ENCODE measurements at places on chromosomes 4 and X. TPM values are rescaled to one million over a fixed set of nuclear protein-coding genes. Genes with fewer than 3 reads are reported as not detected.

AKAP4 gene
- not detected for total RNA-seq

MMRN1 gene
- under 0.01 TPM for total RNA-seq

FLNA gene
- 2,298 TPM for total RNA-seq

TMEM129 gene
- 39.6 TPM for total RNA-seq

SPATA18 gene
- 17.7 TPM for total RNA-seq

DOCK11 gene
- 30.8 TPM for total RNA-seq

PTTG2 gene
- not detected for total RNA-seq

MTMR8 gene
- total RNA-seq, result 1.0 TPM

DNA sequence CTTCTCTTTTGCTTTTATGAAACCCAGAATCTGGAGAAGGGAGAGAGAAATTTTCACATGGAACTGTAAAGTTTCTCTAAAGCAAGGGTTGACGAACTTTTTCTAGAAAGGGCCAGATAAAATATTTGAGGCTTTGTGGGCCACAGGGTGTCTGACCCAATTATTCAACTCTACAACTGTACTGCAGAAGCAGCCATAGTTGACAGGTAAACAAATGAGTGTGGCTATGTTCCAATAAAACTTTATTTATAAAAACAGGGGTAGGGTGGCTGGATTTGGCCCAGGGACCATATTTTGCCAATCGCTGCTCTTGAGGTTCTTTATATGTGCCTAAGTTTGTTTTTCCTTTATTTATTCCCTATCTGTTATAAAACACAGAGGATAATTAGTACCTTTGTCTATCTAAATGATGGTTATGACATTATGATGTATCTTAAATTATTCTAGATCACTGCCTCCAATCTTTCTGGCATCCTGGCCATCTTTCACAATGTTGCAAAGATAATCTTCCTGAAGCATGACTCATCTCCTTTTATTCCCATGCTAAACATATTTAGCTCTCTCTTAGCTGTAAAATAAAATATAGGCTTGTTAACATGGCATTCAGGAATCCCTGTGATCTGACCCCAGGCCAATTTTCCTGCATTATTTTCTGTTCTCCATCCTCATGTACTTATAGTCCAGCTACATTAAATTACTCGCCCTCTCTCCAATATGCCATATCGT, 106.8 kb upstream of the CBLL2 start:
- peak; percentile 43 for DNase-seq
- H3K4me1 ChIP-seq, result peaks cover 4% of the 10 kb centered on the region
- H3K4me3 ChIP-seq, result no peak overlapping the region
- no peak overlapping the region for H3K27ac ChIP-seq
- no peaks in the 10 kb centered on the region for H3K27me3 ChIP-seq
- H3K36me3 ChIP-seq, result no peaks in the 10 kb centered on the region

GRCh38 chrX:145405012-145405411, 157.7 kb downstream of the SPANXN1 start:
- DNase-seq, result peak; percentile 3
- H3K4me1 ChIP-seq, result no peaks in the 10 kb centered on the region
- no peaks in the 10 kb centered on the region for H3K36me3 ChIP-seq
- no peaks in the 10 kb centered on the region for H3K27me3 ChIP-seq

- H3K27ac ChIP-seq, result no peak overlapping the region
- no peak overlapping the region for H3K4me3 ChIP-seq
- no peak for DNase-seq
- no peaks in the 10 kb centered on the region for H3K4me1 ChIP-seq
Measured at GRCh38 chr4:602559-602942, 22.8 kb upstream of the PDE6B start.

GRCh38 chrX:101383679-101384205, 2.2 kb downstream of the BTK start:
- H3K27ac ChIP-seq, result no peak overlapping the region
- no peak overlapping the region for H3K4me3 ChIP-seq
- H3K27me3 ChIP-seq, result no peaks in the 10 kb centered on the region
- H3K36me3 ChIP-seq, result no peaks in the 10 kb centered on the region
- H3K4me1 ChIP-seq, result no peaks in the 10 kb centered on the region

DNA sequence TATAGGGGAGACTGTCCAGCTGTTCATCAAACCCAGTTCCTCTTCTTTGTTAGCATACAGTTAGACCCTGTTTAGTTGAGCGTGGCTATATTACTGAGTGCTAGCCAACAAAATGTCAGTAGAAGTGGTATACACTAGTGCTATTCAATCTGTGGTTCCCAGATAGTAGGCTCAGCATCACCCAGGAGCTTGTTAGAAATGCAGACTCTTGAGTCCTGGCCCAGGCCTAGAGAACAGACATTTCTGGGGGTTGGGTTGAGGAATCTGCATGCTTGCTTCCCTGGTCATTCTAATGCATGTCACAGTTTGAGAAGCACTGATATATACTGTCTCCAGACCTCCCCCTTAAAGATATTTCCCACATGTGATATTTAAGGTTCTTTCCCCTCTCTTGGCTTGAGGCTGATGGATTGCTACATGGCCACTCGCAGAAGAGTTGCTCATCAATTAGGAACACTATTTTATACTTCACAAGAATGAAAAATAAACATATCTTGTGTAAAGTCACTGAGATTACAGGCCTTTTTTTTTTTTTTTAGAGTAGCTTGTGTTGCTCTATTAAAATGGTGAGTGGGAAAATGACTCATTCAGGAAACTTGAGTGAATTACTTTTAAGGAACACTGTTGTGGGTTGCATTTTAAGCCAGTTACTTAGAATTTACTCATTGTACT, 289.0 kb downstream of the STIM2 start:
- no peaks in the 10 kb centered on the region for H3K4me1 ChIP-seq
- H3K4me3 ChIP-seq, result no peak overlapping the region
- DNase-seq, result peak; percentile 80
- no peaks in the 10 kb centered on the region for H3K36me3 ChIP-seq

DNA sequence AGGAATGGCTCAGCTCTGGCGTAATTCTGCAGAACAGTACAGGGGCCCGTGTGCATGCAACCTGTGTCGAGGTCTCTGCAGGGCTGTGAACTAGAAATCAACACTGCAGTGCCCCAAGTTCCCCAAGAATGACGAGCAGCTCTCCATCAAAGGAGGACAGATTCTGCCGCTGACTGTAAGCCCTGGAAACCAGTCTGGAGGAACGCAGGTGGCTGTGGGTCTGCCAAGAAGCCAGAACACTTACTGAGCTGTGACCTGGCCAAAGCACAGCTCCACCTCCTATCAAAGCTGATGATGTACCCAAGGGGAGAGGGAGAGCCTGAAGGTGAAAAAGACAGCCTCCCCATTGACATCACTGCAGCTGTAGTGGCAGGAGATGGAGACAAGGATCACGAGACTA, 80.3 kb upstream of the STS start:
- H3K4me3 ChIP-seq, result no peak overlapping the region
- H3K27ac ChIP-seq, result no peak overlapping the region
- H3K4me1 ChIP-seq, result no peaks in the 10 kb centered on the region
- H3K36me3 ChIP-seq, result no peaks in the 10 kb centered on the region
- no peak for DNase-seq
- H3K27me3 ChIP-seq, result no peaks in the 10 kb centered on the region

- DNase-seq, result no peak
- H3K27ac ChIP-seq, result no peak overlapping the region
- H3K27me3 ChIP-seq, result no peaks in the 10 kb centered on the region
- no peak overlapping the region for H3K4me3 ChIP-seq
- no peaks in the 10 kb centered on the region for H3K36me3 ChIP-seq
Measured at GRCh38 chr4:163744861-163745260, 250.4 kb downstream of the TMA16 start.

DNA sequence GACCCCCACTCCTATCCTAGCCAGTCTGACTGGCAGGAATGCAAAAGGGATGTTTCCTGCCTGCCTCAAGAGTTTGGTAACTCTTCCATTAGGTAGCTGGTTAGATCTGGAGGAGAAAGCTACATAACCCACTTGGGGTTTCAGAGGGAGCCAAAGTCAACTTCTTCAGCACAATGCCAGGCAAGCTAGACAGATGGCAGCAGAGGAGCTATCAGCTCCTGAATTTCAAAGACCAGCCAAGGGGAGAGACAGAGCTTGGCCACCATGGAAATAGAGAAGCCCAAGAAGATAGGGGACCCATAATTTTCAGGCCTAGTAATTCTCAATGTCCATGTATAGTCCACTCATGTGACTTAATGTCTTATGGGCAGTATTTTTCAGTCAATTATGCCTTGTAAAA, 56.4 kb downstream of the PGRMC1 start:
- no peak overlapping the region for H3K4me3 ChIP-seq
- no peak overlapping the region for H3K27ac ChIP-seq
- H3K36me3 ChIP-seq, result no peaks in the 10 kb centered on the region
- H3K27me3 ChIP-seq, result no peaks in the 10 kb centered on the region

- no peak overlapping the region for H3K4me3 ChIP-seq
- DNase-seq, result no peak
- H3K27ac ChIP-seq, result no peak overlapping the region
Measured at GRCh38 chr4:144782345-144782744, 136.4 kb downstream of the HHIP start.

DNA sequence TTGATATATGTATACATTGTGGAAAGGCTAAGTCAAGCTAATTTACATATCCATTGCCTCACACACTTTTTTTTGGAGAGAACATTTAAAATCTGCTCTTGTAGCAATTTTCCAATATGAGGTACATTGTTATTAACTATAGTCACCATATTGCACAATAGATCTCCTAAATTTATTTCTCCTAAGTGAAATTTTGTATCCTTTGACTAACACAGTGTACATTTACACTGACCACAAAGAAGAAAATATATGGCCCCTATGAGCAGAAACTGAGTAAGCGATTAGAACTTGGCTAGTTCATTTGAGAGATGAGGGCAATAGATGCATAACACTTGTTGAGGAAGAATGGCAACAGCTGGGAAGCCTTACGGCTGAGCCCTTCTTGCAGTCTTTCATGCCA, 20.3 kb upstream of the GUCY1B1 start:
- no peak overlapping the region for H3K27ac ChIP-seq
- H3K27me3 ChIP-seq, result no peaks in the 10 kb centered on the region
- H3K4me1 ChIP-seq, result peaks cover 3% of the 10 kb centered on the region
- no peak overlapping the region for H3K4me3 ChIP-seq
- DNase-seq, result peak; percentile 96

- no peak overlapping the region for H3K27ac ChIP-seq
- no peak for DNase-seq
- H3K27me3 ChIP-seq, result no peaks in the 10 kb centered on the region
- H3K4me1 ChIP-seq, result peaks cover 2% of the 10 kb centered on the region
- no peak overlapping the region for H3K4me3 ChIP-seq
Measured at GRCh38 chr4:176565049-176565448, 227.7 kb downstream of the VEGFC start.

DNA sequence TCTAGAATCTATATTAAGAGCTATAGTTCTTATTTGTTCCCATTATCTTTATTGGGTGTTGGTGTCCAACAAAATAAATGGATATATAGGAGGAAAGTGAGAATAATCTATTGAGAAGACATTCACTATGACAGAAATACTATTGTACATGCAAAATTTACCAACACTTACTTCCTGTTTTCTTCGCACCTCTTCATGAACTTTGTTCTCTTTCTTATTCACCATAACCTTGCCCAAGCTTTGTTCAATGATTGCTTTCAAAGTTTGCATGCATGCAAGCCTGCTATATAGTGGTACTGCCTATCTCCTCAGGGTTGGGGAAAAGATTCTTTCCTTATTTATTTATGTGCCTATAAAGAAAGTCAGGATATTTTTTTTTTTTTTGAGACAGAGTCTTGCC, 176.4 kb upstream of the JADE1 start:
- no peak for DNase-seq
- no peaks in the 10 kb centered on the region for H3K27me3 ChIP-seq
- H3K4me1 ChIP-seq, result no peaks in the 10 kb centered on the region
- no peak overlapping the region for H3K4me3 ChIP-seq
- H3K36me3 ChIP-seq, result no peaks in the 10 kb centered on the region
- no peak overlapping the region for H3K27ac ChIP-seq

GRCh38 chr4:1094336-1094690, 19.1 kb downstream of the RNF212 start:
- no peak overlapping the region for H3K4me3 ChIP-seq
- no peak overlapping the region for H3K27ac ChIP-seq
- H3K36me3 ChIP-seq, result no peaks in the 10 kb centered on the region
- H3K27me3 ChIP-seq, result no peaks in the 10 kb centered on the region
- no peak for DNase-seq
- H3K4me1 ChIP-seq, result no peaks in the 10 kb centered on the region

DNA sequence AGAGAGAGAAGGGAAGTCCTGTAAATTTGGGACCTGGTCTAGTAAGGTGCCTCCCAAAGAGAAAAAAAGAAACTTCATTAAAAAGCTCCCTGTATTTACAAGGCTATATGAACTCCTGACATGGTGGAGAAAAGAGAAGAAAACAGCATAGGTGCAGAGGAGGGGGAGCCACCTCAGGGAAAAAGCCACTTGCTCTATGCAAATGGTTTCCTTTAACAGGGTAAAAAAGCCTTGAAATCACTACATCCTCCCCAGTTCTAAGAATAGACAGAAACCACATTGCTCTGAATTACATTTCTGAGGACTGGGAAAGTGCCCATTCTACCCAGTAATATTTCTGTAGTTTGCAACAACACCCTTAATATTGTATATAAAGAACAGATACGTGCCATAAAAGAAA, 165.5 kb downstream of the KLF8 start:
- H3K27me3 ChIP-seq, result no peaks in the 10 kb centered on the region
- H3K4me3 ChIP-seq, result no peak overlapping the region
- H3K4me1 ChIP-seq, result no peaks in the 10 kb centered on the region
- no peak for DNase-seq
- no peaks in the 10 kb centered on the region for H3K36me3 ChIP-seq

DNA sequence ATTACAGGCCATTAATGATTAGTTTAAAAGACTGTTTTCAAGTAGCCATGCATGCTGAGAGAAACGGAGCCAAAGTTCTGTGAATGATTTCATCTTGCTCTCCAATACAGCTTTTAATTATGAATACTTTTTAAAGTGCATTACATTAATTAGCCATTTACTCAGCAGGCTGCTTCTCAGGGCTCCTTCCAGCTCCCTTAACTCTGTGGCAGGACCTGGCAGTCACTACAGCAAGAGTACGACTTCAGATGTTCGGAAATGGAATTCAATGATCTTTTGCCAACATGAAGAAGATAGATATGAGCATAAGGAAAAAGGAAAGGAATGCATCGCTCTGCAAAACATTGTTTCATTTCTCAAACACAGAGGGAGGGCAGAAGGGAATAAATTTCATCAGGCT, 987.2 kb downstream of the PDHA2 start:
- no peak overlapping the region for H3K4me3 ChIP-seq
- H3K36me3 ChIP-seq, result no peaks in the 10 kb centered on the region
- H3K4me1 ChIP-seq, result no peaks in the 10 kb centered on the region
- no peak overlapping the region for H3K27ac ChIP-seq
- H3K27me3 ChIP-seq, result no peaks in the 10 kb centered on the region

DNA sequence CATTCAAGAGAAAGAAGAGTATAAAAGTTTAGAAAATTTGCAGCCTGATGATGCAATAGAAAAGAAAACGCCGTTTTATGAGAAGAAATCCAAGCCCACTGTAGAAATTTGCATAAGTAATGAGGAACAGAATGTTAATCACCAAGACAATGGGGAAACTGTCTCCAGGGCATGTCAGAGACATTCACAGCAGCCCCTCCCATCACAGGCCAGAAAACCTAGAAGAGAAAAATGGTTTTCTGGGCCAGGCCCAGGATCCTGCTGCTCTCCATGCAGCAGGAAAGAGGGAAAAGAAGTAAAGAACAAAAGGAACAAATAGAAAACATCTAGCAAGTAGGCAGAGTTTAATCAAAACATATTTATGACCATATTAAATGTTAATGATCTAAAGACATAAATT, 119.0 kb downstream of the ANKRD50 start:
- H3K27ac ChIP-seq, result no peak overlapping the region
- H3K4me3 ChIP-seq, result no peak overlapping the region
- no peaks in the 10 kb centered on the region for H3K27me3 ChIP-seq
- H3K4me1 ChIP-seq, result no peaks in the 10 kb centered on the region
- H3K36me3 ChIP-seq, result no peaks in the 10 kb centered on the region
